Natural killer cell (primary cell): ENCODE measurements at places on chromosomes 12 and 14. TPM values are rescaled to one million over a fixed set of nuclear protein-coding genes. Genes with fewer than 3 reads are reported as not detected.
A peak's percentile ranks its signal among the peaks of the same experiment; 100 is the strongest.

Gene CABP1
- not detected for total RNA-seq

Gene ANKS1B
- not detected for total RNA-seq

Gene RNASE1
- total RNA-seq: not detected

Gene LHX5
- total RNA-seq: not detected

Gene LRCOL1
- not detected for total RNA-seq

Gene RFX4
- total RNA-seq: not detected

Gene TAS2R10
- 0.60 TPM for total RNA-seq

GRCh38 chr12:31118347-31119191, 44.9 kb downstream of the DDX11 start:
- H3K36me3 ChIP-seq: no peaks in the 10 kb centered on the region
- peaks cover 19% of the 10 kb centered on the region for H3K27me3 ChIP-seq
- H3K27ac ChIP-seq: no peak overlapping the region
- DNase-seq: peak; percentile 59
- H3K4me1 ChIP-seq: peaks cover 32% of the 10 kb centered on the region
- H3K4me3 ChIP-seq: peak overlapping the region; percentile 38

DNA sequence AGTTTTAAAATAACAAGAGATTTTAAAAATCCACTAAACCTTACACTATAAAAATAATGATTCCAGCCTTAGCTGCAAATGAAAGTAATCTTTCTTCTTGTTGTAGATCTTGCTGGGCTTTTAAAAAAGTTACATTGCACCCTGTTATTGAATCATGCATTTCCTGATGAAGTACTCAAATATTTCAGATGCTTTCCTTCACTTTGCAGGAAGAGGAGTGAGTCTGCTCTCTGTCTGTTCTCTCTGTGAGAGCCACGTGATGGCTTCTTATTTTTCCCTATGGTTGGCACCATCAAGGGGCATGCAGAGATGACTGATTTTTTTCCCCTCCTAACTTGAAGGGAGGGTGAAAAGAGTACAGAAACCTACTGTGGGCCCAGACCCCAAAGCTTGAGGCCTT, 262.7 kb downstream of the ATP23 start:
- H3K36me3 ChIP-seq: no peaks in the 10 kb centered on the region
- H3K4me1 ChIP-seq: no peaks in the 10 kb centered on the region
- no peak for DNase-seq
- H3K4me3 ChIP-seq: no peak overlapping the region

- no peak overlapping the region for H3K27ac ChIP-seq
- DNase-seq: no peak
- no peak overlapping the region for H3K4me3 ChIP-seq
- H3K4me1 ChIP-seq: no peaks in the 10 kb centered on the region
- H3K27me3 ChIP-seq: no peaks in the 10 kb centered on the region
- no peaks in the 10 kb centered on the region for H3K36me3 ChIP-seq
These were observed 109.3 kb downstream of the C12orf42 start for GRCh38 chr12:103386451-103386850.

DNA sequence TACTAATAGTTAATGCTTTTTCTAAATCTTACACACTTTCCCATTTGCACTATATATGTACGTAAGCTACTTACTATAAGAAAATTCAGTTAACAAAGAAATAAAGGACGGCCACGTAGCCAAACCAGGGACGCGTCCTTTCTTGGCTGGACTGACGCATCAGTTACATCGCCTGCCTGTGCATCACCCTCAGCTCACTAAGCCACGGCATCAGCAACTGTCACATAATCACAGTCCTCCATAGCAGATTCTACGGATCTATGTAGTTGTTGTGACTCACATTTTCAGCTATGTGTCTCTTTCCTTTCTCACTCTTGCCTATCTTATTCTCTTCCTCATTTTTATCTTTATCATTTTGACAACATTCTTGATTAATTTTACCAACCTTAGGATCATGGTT, 38.1 kb upstream of the C12orf50 start:
- no peak overlapping the region for H3K4me3 ChIP-seq
- no peaks in the 10 kb centered on the region for H3K27me3 ChIP-seq
- no peaks in the 10 kb centered on the region for H3K4me1 ChIP-seq
- DNase-seq: no peak
- H3K27ac ChIP-seq: no peak overlapping the region
- peaks cover 16% of the 10 kb centered on the region for H3K36me3 ChIP-seq

DNA sequence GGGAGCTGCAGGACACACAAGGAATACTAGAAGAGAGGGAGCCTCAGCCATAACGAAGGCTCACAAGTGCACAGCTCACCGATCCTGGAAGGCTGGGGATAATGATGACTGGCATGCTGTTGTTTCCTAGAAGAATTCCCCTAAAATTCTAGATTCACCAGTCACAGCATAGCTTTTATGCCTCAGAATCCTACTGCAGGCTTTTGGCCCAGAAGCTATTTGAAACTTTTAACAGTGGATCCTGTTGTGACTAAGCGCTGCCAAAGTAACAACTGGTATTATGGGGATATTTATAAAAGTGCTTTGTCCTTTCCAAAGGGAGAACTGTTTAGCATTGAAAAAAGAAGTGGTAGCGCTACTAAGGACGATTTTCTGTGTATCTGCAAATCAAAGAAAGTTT, 214.1 kb upstream of the PELI2 start:
- H3K27ac ChIP-seq: no peak overlapping the region
- no peaks in the 10 kb centered on the region for H3K4me1 ChIP-seq
- H3K27me3 ChIP-seq: no peaks in the 10 kb centered on the region
- no peak overlapping the region for H3K4me3 ChIP-seq

GRCh38 chr14:23147676-23148075, 28.6 kb upstream of the CEBPE start:
- no peaks in the 10 kb centered on the region for H3K36me3 ChIP-seq
- no peak for DNase-seq
- no peak overlapping the region for H3K27ac ChIP-seq
- no peaks in the 10 kb centered on the region for H3K27me3 ChIP-seq
- H3K4me1 ChIP-seq: no peaks in the 10 kb centered on the region

GRCh38 chr14:56803816-56804535, 6.3 kb downstream of the OTX2 start:
- no peaks in the 10 kb centered on the region for H3K4me1 ChIP-seq
- no peak for DNase-seq
- H3K27ac ChIP-seq: no peak overlapping the region
- H3K27me3 ChIP-seq: peaks cover 61% of the 10 kb centered on the region
- no peak overlapping the region for H3K4me3 ChIP-seq

DNA sequence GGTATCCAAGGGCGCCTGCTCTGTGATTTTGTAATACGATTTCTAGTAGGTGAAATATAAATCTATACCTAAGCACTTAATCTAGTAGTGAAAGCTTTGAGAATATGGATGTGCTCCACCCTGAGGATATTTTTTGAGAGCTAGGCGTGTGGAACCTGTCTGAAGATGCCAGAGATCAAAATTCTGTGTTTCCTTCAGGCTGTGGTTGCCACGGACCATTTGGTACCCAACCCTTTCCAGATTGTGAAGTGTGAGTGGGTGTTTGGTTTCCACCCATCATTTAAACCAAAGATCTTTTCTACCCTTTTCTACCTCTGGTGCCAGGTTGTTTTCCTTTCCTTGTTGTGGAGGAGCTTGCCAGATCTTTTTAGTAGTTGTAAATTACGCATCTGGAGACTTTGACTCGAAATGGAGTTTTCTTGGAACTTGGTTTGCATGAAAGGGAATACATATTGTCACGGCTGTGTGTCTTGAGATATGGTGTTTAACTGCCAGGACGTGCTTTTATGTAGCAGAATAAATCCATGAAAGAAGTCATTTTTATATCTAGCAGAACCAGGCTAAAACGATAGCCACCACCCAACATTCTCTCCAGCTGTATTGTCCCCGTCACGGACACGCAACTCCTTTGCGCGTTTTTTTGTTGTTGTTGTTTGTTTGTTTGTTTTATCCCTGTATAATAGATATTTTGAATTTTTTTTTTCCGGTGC, 2.2 kb downstream of the LRFN5 start:
- no peak overlapping the region for H3K27ac ChIP-seq
- no peak for DNase-seq
- H3K4me3 ChIP-seq: no peak overlapping the region
- peaks cover 30% of the 10 kb centered on the region for H3K27me3 ChIP-seq

- no peak overlapping the region for H3K27ac ChIP-seq
- H3K27me3 ChIP-seq: no peaks in the 10 kb centered on the region
- H3K4me1 ChIP-seq: no peaks in the 10 kb centered on the region
- no peak for DNase-seq
- no peak overlapping the region for H3K4me3 ChIP-seq
- no peaks in the 10 kb centered on the region for H3K36me3 ChIP-seq
These were observed 43.1 kb downstream of the ALDH1L2 start for GRCh38 chr12:105041186-105041585.

GRCh38 chr12:46389031-46389616, 16.6 kb upstream of the SLC38A2 start:
- H3K27ac ChIP-seq: no peak overlapping the region
- H3K4me1 ChIP-seq: peaks cover 20% of the 10 kb centered on the region
- DNase-seq: no peak
- no peaks in the 10 kb centered on the region for H3K27me3 ChIP-seq
- H3K36me3 ChIP-seq: peaks cover 6% of the 10 kb centered on the region
- no peak overlapping the region for H3K4me3 ChIP-seq

DNA sequence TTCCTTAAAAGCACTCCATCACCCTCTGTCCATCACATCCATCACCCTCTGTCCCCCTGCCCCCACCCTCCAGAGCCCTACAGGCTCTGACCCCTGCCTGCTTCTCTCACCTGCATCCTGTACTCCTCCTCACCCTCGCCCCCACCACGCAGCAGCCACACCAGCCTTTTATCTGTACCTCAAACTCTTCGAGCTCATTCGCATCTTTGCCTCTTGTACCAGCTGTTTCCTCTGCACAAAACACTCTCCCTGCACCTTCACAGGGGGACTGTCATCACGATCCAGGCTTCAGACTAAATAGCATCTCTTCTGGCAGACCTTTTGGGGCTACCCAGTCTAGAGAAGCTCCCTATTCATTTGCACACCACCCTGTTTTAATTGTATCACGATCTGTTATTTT, 24.1 kb downstream of the TMEM229B start:
- peaks cover 29% of the 10 kb centered on the region for H3K4me1 ChIP-seq
- no peaks in the 10 kb centered on the region for H3K36me3 ChIP-seq

- DNase-seq: no peak
- H3K4me3 ChIP-seq: no peak overlapping the region
- H3K4me1 ChIP-seq: peaks cover 11% of the 10 kb centered on the region
- H3K36me3 ChIP-seq: no peaks in the 10 kb centered on the region
- H3K27me3 ChIP-seq: no peaks in the 10 kb centered on the region
- no peak overlapping the region for H3K27ac ChIP-seq
These were observed 21.2 kb upstream of the CDCA4 start for GRCh38 chr14:105041841-105042765.

DNA sequence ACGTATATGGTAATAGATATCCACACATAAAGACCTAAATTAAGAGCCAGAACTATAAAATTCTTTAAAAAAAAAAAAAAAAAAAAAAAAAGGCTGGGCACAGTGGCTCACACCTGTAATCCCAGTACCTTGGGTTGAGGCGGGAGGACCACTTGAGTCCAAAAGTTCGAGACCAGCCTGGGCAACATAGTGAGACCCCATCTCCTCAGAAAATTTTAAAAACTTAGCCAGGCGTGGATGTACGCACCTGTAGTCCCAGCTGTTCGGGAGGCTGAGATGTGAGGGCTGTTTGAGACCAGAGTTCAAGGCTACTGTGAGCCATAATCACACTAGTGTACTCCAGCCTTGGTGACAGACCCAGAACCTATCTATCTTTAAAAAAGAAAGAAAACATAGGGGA, 4.3 kb downstream of the BTBD7 start:
- no peaks in the 10 kb centered on the region for H3K27me3 ChIP-seq
- DNase-seq: no peak
- peaks cover 2% of the 10 kb centered on the region for H3K36me3 ChIP-seq
- H3K4me3 ChIP-seq: no peak overlapping the region
- no peak overlapping the region for H3K27ac ChIP-seq

DNA sequence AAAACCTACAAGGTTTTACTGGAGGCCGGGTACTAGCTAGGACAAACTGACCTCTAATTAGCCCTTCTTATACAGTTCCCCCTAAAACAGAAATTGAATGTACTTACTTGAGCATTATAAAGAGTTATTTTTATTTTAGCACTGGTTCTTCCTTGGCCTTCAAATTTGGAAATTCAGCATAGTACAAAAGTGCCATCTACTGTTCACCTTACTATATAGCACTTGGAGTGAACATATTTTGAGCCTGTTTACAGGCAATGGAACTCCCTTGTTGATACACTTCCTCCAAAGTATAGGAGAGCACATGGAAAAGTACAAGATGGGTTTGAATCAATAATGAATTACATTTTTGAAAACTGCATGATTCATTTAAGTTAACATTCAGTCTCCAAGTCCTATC, 3.9 kb upstream of the POC1B start:
- DNase-seq: no peak
- H3K27me3 ChIP-seq: no peaks in the 10 kb centered on the region
- H3K4me1 ChIP-seq: no peaks in the 10 kb centered on the region
- H3K27ac ChIP-seq: no peak overlapping the region
- no peak overlapping the region for H3K4me3 ChIP-seq

- H3K27ac ChIP-seq: peak within 1 kb of the TSS; percentile 96
- H3K27me3 ChIP-seq: no peaks in the 10 kb centered on the region
- peak within 1 kb of the TSS; percentile 97 for H3K4me3 ChIP-seq
These were observed at the start of gene PPP2R5C for GRCh38 chr14:101761032-101761880. Gene PPP2R5C, plus strand, starts transcription at chr14:101761709. Its CDS starts 185 bp downstream, at chr14:101761894.

DNA sequence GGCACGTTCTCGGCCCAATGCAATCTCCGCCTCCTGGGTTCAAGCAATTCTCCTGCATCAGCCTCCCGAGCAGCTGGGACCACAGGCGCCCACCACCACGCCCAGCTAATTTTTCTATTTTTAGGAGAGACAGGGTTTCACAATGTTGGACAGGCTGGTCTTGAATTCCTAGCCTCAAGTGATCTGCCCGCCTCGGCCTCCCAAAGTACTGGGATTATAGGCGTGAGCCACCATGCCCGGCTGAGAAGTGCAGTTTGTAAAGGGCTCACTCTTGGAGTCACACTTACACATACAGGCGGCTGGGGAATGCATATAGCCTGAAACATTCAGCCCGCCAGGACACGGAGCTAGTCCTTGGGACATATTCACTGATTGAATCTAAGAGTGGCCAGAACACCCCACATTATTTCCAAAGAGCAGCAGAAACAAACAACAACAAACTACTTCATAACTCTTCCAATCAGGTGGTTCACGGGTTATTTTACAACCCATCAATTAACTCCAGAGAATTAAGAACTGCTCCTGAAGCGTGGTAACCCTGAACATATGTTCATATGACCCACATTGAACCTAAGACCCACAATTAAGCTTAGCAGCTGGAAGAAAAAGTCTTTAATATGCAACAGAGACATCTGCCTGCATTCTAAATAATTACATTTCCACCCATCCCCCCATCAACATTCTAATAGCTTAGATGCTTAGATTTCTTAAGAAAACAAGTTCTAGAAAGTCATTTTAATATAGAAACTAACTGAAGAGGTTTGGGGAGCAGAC, 49.2 kb downstream of the SSH1 start:
- H3K4me3 ChIP-seq: no peak overlapping the region
- no peak for DNase-seq
- H3K4me1 ChIP-seq: peaks cover 3% of the 10 kb centered on the region
- H3K27ac ChIP-seq: no peak overlapping the region
- peaks cover 61% of the 10 kb centered on the region for H3K36me3 ChIP-seq
- H3K27me3 ChIP-seq: no peaks in the 10 kb centered on the region
